ENCODE measurements at places on chromosomes 12 and 14.
A peak's percentile ranks its signal among the peaks of the same experiment; 100 is the strongest.

- DNase-seq = no peak
Observed at GRCh38 chr14:44662250-44662891, 155.3 kb upstream of the FSCB start.

DNA sequence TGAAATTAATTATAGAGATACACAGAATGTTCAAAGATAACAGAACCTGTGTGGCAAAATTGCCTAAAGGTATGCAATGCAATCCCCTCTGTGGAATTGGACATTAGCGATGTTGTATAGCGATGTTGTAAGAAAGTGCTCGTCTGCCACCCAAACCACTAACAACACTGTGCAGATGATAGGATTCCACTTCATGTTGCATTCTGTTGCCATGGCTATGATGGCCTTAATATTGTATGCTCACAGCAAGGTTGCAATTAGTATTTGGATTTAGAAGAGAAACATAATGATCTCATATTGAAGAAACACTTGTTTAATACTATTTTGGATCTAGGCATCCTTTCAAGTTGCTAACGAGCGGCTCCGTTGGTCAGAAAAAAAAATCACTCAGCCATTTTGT is 260.3 kb downstream of the BCAT1 start:
- DNase-seq = no peak

DNA sequence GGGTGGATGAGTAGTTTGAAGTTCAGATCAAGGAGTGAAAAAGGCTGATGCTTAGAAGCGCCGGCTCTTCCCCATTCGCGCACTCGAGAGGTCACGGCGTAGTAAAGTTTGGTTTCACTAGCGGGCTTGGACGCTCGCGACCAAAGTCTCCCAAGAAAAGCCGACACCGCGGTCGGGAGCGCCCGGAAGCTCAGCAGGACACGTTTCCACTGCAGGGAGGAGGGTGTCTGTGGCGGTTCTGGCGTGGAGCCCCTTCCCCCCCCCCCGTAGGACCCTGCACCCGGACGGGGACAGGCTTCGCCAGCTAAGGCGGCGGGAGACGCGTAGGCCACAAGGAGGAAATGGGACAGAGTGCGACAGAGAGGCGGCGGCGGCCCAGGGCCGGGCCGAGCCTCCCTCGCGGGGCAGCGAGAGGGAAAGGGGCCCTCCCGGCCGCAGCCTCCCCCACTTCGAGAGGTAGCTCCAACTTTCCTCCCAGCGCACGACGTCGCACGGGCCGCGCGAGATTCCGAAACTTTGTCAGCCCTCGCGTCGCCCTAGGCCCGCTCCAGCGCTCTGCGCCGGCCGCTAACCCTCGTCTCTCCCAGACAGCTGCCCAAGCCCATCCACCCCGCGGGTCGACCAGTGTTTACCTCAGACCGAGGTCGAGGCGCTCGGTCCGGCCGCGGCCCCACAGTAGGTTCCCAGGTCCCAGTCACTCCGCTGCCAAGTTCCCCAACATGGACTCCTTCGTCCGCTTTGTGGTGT is 480 bp downstream of the SCAF11 start:
- peak; percentile 9 for DNase-seq

DNA sequence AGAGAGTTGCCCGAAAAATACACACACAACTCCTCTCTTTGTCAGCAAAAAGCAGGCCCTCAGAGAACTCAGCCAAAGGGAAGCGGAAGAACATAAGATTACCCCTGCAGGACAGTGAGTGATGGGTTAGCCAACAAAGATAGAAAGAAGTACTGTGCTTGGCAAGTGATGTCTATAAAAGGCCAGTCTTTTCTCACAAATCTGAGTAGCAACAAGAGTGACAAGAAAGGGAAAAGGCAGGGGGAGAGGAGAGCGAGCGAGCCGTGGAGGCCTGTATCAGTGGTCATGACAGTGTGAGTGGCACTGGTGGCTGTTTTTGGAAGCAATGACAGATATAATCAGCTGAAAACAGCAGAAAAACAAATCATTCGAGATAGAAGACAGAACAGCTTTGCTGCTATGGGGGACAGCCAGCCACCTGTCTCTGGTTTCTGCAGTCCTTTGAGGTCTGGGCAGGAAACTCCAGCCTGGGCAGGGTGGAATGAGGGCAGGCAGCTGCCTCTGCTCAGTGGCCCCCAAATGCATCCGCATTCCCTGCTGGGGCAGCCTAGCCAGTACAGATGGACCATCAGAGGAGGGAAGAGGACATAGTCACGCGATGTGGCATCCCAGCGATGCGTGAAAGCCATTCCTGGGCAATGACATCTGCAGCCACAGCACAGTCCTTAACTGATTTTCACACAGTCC is 74.7 kb downstream of the TRIM9 start:
- no peak for DNase-seq

GRCh38 chr12:124827588-124828184 is 36.0 kb downstream of the SCARB1 start:
- no peak for DNase-seq

GRCh38 chr12:104752881-104753280 is 205.2 kb downstream of the SLC41A2 start:
- DNase-seq = no peak

- no peak for DNase-seq
Observed at GRCh38 chr12:3204143-3204542, 127.0 kb downstream of the TSPAN9 start.

GRCh38 chr14:90587252-90587910 is 190.6 kb downstream of the CALM1 start:
- no peak for DNase-seq

GRCh38 chr12:57268264-57268663 is 17.3 kb upstream of the STAC3 start:
- DNase-seq = no peak

- no peak for DNase-seq
Observed at GRCh38 chr14:52018252-52018651, 28.9 kb downstream of the RTRAF start.

DNA sequence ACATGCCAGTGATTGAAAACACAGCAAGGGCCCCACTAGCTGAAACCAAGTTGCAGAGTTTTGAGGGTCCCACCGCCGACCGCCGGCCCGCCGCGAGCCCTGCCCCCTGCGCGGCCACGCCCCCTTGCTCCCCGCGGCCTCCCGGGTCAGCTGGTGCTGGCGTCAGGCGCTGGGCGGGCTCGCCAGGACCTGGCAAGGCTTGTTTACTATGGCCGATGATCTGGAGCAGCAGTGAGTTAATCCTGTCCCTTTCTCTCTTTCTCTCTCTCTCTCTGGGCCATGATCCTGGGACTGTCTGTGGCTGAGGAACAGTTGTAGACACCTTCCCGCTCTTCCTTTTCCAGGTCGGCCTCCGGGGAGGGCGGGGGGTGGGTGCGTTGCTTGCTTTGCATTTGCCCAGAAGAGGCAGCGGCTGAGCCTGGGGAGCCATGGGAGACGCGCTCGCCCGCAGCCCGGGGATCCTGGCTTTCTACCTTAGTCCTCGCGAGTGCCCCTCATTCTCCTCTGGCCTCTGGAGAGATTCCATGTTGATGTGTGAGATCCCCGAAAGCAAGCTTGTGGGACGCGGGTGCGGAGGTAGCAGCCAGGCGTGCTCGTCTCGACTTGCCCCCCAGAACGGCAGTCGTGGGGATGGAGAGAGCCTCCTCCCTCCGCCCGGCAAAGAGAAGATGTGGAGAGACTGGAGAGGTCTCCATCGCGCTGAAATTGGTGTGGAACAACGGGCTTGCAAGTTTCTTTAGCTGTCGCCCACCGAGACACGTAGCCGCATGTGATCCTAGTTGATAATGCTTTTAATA is at the start of gene ABHD4:
ABHD4 (plus strand) TSS at position 202 of the 797 bp plus-strand sequence; CDS start at position 209, 7 bp downstream.
- peak; percentile 43 for DNase-seq

GRCh38 chr12:45732250-45732649 is 2.7 kb downstream of the ARID2 start:
- no peak for DNase-seq

- DNase-seq = no peak
Observed at GRCh38 chr14:20617138-20618003, 24.1 kb downstream of the OR6S1 start.

GRCh38 chr12:93742110-93742934 is 65.1 kb downstream of the CRADD start:
- DNase-seq = peak; percentile 28

- DNase-seq = peak; percentile 51
Observed at GRCh38 chr12:57741844-57742738, 2.7 kb upstream of the TSPAN31 start.

DNA sequence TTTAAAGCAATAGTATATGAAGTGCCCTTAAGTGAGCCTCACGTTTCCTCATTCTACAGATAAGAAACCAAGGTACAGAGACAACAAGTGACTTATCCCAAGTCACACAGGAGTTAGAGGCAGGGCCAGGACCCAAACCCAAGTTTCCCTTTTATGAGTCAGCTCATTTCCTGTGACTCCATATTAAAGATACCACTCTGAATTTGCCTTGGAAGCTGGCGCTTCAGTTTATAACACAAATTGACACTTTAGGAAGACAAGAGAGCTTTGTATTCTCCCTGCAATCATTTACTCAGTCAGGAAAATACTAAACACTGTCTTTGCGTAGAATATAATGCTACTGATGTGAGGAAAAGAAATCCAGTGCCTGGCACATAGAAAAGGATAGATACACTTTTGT is 43.2 kb downstream of the MYBPC1 start:
- DNase-seq = no peak

GRCh38 chr12:116466536-116466935 is 92.6 kb upstream of the MAP1LC3B2 start:
- DNase-seq = no peak

DNA sequence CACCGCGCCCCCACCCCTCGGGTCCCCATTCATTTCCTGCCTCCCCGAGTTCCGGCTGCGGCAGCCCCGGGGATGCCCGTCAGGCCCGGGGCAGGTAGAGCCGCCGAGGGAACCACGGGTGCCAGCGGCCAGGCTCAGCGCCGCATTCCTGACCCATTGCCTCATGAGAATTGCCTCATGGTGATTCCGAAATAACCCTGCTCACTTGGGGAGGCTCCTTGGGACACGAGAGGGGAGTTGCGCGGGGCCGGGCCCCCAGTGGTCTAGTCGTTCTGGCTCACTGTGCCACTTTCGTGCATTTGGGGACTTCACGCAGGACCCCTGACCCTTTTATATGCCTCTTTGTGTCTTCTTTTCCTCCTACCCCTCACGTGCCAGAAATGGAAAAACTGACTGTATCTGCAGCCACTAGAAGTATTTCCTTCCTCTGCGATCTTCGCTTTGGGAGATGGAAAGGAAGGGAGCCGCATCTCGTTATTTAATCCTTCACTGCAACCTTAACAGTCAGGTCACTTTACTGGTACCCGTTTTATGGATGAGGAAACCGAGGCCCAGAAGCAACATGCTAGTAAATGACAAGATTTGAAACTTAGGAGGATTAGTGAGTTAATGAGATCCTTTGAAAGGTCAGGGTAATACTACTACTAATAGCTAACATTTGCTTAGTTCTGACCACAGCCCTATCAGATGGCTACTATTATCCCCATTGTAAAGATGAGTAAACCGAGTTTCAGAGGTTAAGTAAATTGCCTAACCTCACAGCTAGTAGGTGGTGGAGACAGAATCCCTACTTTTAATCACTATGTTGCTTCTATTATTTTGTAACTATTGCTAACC is 768 bp downstream of the PTPN11 start:
- DNase-seq = peak; percentile 2

DNA sequence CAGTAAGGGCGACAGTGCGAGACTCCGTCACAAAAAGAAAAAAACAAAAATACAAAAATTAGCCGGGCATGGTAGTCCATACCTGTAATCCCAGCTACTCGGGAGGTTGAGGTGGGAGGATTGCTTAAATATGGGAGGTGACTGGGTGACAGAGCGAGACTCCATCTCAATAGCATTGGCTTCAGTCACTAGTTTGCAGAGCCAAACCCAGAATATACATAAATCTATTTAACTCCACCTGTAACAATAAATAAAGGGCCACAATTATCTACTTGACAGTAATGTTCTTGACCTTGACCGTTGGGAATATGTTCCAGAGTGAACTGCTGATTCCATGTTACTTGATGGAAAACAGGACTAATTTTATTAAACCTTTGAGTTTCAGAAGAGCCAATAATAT is 198.9 kb upstream of the MDGA2 start:
- no peak for DNase-seq

GRCh38 chr12:34046570-34046969 is 24.3 kb downstream of the ALG10 start:
- no peak for DNase-seq

- no peak for DNase-seq
Observed at GRCh38 chr14:21070083-21070609, at the start of gene ARHGEF40. TSS of gene ARHGEF40 (plus strand) at chr14:21070304. CDS start at chr14:21070397, 93 bp downstream.

- no peak for DNase-seq
Observed at GRCh38 chr12:128933039-128933438, 79.8 kb downstream of the GLT1D1 start.

GRCh38 chr12:108668063-108668462 is 34.4 kb upstream of the SELPLG start:
- no peak for DNase-seq

DNA sequence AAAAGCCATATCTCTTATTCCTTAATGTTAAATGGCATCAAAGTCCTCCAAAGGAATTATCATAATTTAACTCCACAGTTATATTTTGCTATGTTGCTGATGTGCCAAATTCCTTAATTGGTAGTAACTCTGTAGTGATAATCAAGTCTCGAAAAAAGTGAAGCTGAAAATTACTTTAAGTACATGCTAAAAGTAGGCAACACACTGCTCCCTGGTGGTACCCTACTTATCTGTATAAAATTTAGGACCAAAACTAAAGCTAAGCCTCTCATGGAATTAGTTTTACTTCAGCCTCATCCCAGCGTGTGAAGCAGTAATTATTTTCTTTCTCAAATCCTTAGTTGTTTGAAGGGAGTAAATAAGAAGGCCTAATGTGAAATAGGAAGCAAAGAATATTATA is 132.8 kb downstream of the TTLL5 start:
- no peak for DNase-seq

DNA sequence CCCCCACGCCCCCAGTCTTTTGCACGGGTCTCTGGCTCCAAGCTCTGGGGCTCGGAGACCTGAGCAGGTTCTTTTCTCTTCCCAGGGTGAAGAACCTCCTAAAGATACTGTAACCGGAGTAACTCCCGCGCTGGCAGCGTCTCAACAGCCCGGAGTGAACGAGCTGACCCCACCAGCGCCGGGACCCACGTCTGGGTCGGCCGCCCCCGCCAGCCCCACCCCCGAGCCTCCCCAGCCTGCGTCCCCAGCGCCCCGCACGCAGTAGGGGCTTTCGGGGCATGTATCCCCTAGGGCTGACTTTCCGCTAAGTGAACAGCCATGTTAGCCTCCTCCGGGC is 858 bp downstream of the SLC35F4 start:
- DNase-seq = no peak

DNA sequence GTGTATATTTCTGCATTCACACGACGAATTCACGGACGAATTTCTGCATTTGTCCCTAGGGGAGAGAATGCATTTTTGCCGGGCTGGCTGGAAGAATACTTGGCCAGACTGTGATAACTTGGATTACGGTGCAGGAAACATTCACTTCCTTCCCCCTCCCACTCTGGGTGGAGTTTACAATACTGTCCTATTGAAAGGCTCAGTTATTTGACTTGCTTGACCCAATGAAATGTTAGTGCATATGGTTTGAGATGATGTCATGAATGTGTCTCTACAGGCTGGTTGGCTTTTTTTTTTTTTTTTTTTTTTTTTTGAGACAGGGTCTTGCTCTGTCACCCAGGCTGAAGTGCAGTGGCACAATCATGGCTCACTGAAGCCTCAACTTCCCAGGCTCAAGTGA is 90.7 kb upstream of the NOS1 start:
- no peak for DNase-seq

- DNase-seq = no peak
Observed at GRCh38 chr12:43277651-43278540, 274.1 kb downstream of the ADAMTS20 start.

- no peak for DNase-seq
Observed at GRCh38 chr14:73105050-73105449, 31.3 kb upstream of the PSEN1 start.

GRCh38 chr14:52029881-52030280 is 39.0 kb downstream of the NID2 start:
- no peak for DNase-seq
